ENCODE measurements at places on chromosomes 7 and 10.

- no peak for DNase-seq
These were observed 28.8 kb downstream of the ANXA11 start for GRCh38 chr10:80176526-80176925.

DNA sequence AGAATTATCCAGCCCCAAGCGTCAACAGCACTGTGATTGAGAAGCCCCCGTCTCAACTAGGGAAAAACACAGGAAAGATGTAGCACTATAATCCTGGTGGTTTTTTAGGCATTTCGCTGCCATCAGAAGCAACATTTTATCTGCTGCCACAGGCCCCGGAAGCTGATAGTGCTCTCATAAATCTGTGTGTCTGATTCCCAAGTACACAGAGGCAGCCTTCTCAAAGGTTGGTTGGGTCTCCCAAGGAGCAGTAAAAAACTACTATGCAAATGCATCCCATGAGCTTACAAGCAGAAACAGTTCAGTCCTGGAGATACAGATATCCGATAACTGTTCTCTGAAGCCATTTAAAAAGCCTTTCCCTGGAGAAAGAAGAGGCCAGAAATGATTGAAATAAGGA is 45.8 kb upstream of the LYZL1 start:
- no peak for DNase-seq

- DNase-seq, result no peak
These were observed 68.7 kb downstream of the AFAP1L2 start for GRCh38 chr10:114335614-114336013.

DNA sequence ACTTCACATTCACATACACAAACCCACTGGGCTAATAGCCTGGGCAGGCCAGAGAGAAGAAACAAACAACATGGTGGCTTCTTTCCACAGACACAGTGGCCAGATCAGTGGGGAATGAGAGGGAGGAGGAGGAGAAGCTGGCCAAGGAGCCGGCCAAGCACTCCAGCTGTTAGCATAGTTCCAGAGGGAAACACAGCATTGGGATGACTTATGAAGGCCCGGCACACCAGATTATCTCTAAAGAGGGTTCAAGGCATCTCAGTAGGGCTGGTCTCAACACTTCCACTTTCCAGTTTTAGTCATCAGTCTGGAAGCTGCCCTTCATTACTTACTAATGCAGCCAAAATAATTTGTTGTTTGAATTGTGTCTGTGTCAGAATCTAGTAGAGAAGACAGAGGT is 42.1 kb upstream of the GPR26 start:
- DNase-seq, result no peak

- DNase-seq, result no peak
These were observed 9.7 kb upstream of the ADCY1 start for GRCh38 chr7:45564485-45564884.

- no peak for DNase-seq
These were observed 47.5 kb downstream of the CCDC172 start for GRCh38 chr10:116371737-116372136.

DNA sequence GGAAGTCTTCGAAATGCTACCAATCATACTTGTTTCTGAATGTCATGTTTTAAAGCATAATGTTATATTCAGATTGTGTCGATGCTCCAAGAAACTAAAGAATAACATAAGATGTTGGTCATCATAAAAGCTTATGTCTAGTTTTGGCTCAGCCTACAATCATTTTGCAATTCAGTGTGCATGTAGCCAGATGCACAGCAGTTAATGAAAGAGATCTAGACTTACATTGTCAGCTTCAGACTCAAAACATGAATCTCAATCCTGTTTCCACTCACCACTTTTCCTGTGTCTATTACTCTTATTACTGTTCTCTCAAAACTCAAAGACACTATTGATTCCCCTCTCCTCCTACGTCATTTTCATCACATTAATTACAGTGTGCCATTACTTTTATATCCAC is 21.4 kb downstream of the TMEM196 start:
- DNase-seq, result no peak

- DNase-seq, result no peak
These were observed 15.4 kb downstream of the SEC61G start for GRCh38 chr7:54743580-54743979.

DNA sequence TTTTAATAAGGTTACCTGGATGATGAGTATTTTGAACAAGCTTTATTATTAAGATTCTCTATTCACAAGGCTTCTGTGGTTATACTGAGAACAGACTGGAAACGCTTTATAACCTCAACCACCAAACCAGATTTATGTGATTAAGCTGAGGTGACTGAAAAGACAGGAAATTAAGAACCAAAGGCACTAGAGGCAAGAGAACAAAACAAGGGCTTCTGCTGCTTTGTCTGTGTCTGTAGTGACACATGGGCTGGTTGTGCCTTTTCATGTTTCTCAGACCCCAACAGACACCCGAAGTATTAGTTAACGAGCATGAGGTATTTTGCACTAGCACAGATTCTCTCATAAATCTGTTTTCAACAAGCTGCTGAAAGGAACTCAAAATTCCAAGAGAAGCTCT is 64.4 kb downstream of the RAPGEF5 start:
- DNase-seq, result no peak

GRCh38 chr10:86653379-86653778 is 968 bp upstream of the OPN4 start:
- no peak for DNase-seq
